ENCODE measurements at places on chromosomes 6 and 20.

DNA sequence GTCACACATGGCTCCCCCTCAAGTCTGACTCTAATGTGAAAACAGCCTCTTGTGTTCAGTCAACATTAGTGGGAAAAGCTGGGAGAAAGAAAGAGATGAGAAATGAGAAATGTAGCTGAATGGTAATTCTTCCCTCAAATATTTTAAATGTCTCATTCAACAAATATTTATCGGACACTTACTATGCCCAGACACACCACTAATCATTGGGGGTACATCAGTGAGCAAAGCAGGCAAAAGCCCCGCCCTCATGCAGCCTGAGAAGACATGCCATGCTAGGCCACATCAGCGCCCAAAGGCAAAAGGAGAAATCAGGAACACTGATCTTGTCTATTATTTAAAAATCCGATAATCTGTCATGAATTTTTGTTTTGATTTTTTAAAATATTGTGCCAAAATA lies 89.9 kb upstream of the ASF1A start:
- no peak for DNase-seq

DNA sequence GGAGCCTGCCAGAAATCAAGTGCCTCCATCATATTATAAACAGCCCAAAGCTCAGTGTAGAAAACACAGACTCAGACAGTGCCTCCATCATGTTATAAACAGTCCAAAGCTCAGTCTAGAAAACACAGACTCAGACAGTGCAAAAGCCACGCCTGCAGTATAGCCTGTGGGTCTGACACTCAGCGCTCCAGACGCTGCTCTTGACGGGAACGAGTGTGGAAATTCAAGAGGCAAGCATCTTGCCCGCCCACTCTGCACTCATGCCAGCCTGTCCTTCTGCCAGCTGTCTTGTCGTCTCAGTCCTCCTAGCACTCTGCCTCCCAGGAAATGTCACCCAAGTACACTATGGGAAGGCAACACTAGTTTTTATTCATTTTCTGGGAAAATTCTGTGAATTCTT lies 274.2 kb upstream of the CDH4 start:
- no peak for DNase-seq

DNA sequence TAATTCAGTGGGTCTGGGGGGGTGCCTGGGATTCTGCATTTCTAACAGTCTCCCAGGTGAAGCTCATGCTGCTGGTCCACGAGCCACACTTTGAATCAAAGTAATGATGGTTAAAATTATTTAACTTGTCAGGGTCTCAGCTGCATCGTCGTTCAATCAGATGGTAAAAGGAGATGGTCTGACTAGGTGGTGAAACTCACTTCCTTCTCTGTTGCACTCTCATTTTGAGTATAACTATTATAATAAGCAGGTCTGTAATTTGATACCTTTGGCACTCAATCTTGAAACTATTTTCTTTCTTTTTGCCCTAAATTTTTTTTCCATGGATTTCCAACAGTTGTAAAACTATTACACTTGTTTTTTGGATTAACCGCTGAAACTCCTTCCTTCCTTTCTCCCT lies 292.5 kb downstream of the FARS2 start:
- DNase-seq = no peak

- no peak for DNase-seq
Observed at GRCh38 chr6:125095580-125096301, 57.8 kb upstream of the TPD52L1 start.

DNA sequence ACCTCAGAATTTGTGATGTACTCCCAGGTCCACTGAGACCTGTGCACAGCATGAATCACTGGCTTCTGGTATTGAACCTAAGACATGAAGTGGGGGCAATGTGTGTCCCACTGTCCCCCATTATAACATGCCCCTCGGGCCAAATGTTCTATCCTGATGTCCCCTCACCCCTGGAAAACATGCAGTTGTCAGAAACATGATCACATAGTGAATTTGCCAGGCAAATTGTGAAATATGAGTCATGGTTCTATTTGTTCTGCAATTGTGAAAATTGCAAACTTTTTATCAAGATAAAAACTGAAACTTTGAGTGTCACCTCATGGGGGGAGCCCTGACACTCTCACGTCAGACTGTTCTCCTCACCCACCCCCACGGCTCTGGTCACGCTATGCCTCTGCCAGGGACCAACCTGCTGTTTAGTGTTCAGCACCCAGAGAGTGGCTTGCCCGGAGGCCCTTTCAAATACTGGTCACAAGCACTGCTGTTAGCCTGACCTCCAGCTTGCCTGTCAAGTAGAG lies 305.3 kb downstream of the CLIC5 start:
- no peak for DNase-seq

GRCh38 chr20:32437391-32438074 lies 79.4 kb downstream of the ASXL1 start:
- no peak for DNase-seq

DNA sequence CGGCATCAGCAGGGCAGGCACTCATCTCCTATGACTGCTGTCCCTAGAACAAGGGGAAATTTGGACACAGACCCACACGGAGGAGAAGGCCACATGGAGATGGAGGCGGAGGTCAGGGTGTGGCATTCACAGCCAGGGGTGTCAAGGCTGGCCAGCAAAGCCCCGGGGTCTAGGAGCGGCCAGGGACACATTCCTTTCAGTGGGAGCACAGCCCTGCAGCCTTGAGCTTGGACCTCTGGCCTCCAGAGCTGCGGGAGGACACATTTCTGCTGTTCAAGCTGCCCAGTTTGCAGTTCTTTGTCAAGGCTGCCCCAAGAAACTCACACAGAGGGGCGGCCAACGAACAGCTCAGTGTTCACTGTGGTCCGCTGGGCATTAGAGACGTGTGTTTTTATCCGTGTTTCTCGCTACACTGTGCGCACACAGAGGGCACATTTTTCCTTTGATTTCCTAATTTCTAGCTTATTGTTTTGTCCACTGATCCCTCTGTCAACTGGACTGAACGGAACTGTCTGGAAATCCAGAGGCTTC lies 93.4 kb upstream of the MPC1 start:
- DNase-seq = no peak

GRCh38 chr6:22064558-22064957 lies 232.3 kb downstream of the PRL start:
- DNase-seq = no peak

DNA sequence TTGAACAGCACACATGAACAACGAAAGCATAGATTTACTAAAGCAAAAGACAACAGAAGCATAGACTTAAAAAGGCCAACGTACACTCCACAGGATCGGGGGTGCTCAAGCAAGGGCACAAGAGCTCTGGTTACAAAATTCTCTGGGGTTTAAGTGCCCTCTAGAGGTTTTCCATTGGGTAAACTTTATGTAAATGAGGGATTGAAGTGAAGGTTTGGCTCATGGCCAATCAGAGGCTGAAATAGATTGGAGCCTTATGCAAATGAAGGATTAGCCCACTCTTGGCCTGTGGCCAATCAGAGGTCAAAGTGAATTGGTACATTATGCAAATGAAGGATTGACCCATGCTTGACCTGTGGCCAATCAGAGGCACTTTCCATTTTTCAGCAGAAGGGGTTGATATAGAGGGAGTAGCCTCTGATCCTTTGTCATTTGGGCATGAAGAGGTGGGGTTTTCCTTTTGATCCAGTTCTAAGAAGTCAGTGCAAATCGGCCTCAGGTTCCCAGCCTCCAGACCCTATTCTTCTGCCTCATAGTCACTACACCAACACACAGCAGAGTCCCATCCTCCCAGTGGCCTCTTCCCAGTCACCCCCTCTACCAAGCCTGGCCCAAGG lies 244.9 kb downstream of the THBS2 start:
- DNase-seq = no peak

DNA sequence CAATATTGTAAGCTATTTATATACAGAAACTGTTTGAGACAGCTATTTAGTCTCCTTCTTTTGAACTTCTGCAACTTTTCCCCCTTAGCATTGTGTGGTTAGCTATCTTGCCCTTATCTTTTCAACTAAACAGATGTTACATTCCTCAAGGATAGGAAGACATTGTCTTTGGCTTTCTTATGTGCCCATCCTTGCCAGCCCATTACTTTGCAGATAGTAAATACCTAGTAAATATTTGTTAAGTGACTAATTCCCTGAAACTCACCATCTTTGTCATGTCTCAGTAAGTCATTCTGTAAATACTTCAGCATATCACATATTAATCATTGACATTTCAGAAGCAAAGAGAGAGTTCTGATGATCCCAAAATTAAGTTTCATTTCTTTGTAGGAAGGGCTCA lies 69.1 kb upstream of the FLRT3 start:
- no peak for DNase-seq

DNA sequence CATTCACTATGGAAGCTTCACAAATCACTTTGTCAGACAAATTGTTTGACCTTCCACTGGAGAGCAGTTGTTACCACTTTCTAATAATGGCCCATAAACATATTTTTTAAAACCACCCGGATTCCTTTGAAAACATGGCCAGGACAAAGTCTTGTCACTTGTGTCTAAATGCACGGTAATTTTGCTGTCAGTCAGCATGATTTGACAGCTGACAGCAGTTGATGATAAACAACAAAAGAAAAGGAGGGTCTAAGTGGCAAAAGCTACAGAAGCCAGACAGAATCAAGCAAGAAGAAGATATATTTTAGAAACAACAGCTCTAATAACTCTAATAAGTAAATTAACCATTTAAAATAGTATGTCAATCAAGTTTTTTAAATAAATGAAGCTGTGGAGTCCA lies 27.7 kb upstream of the CARMIL1 start:
- DNase-seq = no peak

DNA sequence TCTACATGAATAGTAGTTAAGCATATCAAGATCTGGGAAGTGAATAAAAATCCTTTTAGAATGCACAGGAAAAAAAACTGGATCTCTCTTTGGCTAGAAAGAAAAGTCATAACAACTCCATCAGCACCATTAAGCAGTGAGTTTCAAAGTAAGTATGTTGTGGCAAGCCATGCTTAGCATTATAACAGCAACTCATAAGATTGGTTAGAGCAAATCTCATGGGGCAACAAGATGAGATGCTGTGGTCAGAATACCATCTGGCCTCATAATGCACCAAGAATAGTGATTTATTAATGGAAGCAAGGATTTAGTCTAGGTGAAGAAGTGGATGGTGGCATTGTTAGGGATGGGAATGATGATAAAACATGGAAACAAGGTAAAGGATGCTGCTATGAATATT lies 159.4 kb downstream of the PHF3 start:
- no peak for DNase-seq

GRCh38 chr6:159257846-159258245 lies 88.6 kb downstream of the FNDC1 start:
- no peak for DNase-seq

DNA sequence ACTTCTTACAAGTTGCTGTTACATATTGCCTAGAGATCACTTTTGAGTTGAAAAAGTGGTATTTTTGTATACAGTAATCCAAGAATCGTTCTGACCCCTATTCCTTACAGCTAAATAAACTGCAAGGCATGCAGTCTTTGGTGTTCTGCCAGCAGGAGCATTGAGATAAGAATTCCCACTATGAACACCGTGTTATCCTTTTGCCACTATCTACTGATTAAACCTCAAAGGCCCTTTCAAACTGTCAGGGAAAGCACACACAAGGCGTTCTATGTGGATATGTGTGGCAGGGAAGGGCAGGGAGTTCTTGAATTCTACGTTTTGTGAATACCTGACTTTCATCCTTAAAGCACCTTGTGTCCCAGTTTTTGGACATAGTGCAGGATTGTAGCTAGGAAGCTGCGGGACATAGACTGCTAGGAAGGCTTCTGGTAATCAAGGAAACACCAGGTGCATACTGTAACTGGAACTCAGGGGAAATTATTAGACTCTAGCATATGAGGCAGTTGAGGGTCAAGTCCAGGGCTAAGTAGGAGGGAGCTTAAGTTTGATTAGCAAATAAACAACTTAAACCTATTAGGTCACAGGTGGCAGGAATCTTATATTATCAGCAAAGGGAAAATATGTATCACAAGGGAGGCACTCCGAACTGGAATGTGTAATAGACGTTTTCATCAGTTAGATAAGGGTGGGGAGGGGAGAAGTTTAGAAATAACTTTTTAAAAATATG lies 506.6 kb downstream of the RNF144B start:
- no peak for DNase-seq

DNA sequence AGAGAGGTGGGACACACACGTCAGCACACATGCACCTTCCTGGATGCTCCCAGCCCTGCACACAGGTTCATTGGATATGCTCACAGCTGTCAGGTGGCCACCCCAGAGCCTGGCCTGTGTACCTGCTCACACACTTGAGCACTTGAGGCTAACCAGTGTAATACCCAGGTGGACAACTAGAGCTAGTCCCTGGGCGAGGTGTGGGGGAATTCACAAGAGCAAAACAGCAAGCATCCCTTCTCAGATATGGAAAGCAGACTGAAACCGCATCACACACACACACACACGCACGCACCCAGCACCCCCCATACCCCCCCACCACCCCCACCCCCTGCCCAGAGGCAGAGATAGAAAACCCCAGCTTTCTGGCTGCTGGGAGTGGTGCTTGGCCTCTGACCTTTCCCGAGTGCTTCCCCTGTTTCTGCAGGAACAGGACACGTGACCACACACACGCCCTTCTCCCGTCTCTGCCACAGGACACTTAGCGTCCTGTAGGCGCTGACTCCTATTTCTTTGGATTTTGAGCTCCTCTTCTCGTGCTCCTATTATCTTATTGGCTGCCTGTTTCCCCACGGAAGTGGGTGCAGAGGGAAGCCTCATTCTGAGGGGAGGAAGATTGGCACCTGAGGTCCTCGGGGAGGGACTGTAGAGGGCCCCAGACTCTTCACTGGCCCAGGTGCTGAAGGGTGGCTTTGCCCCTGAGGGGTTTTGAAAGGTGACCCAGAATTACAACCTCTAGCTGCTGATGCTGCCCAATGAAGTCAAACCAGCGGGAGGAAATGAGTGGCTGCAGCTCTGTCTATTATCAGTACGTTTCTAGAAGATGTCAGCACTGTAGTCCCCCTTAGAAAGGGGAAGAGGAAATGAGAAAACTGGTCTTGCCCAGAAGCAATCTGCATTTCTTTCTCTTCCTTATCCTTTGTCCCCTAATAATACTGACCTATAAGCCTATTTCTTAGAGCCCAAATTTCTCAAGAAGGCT lies 65.8 kb downstream of the SYTL3 start:
- no peak for DNase-seq

DNA sequence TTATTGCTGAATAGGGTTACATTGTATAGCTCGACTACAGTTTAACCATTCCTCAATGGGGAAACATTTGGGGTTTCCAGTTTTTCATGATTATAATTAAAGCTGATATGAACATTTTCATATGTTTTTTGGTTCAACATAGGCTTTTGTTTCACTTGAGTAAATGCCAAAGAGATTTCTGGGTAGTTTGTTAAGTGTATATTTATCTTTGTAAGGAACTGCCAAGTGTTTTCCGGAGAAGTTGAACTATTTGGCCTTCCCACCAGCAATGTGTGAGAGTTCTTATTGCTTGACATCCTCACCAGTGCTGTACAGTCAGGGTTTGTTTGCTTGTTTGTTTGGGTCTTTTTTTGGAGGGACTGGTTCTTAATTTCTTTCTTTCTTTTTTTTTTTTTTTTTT lies 83.7 kb upstream of the RALY start:
- DNase-seq = no peak

- DNase-seq = no peak
Observed at GRCh38 chr6:11146117-11146826, 34.7 kb upstream of the ERVFRD-1 start.

DNA sequence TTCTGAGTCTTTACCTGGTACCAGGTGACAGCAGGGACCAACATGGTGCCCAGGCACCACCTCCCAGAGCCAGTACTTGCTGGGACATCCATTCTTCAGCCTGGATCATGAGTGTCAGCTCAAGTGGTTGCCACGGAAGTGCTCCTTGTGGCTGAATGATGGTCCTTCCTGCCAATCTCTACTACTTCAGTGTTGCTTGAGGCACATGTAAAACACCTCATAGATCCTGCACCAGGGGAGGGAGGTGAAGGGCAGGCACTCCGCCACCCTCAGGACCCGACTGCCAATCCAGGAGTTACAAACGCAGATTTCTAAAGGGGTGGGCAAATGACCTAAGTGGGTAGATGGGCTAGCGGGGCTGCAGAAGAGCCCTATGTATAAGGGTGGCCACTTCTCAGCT lies 226.0 kb downstream of the PREX1 start:
- no peak for DNase-seq

Measured in brain pericyte (primary cell).